Stimulated activated CD4-positive, alpha-beta T cell treated with anti-CD3 and anti-CD28 coated beads, Interleukin-12 subunit alpha, Interleukin-12 subunit beta, amount 100 ng/mL, for 24 hours (primary cell): ENCODE measurements at places on chromosomes 3 and 15.

DNA sequence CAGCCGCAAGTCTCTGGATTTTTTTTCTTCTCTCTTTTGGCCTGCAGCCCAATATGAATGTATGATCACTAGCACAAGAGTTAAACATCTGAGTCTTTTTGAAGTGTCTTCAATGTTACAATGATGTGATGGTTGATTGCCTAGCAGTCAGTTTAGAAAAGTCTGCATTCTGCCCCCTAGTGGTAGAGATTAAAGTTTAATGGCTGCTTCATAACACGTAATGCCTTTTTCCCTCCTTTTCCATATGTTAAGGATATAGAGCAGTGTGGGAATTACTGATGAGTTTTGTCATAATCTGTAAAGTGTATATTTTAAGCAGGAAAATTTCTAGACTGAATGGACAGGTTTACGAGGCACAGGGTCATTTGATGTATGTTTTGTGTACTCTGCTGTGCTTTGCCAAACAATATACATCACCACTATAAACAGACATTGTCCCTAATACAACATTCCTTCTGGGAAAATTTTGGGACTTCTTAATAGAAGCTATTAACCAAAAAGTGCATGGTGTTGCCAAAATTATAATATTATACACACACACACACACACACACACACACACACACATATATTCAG, 1038.5 kb upstream of the NR2F2 start:
- DNase-seq: no peak

DNA sequence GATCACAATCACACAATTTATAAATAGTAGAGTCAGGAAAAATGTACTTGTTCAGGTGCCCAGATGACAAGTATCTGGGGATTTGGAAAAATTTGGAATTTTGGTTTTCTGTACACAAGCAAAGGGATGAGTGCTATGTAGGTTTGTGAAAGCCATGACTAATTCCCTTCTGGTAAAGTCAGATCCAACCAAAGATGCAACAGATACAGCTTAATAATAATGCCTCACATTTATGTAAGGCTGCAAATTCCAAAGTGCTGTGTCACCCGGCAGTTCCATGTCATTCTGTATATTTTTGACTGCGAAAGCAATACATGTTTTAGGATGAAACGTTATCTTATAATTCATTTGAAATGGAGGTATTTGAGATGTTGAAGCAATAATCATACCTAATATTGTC, 102.7 kb upstream of the AGBL1 start:
- no peak for DNase-seq

DNA sequence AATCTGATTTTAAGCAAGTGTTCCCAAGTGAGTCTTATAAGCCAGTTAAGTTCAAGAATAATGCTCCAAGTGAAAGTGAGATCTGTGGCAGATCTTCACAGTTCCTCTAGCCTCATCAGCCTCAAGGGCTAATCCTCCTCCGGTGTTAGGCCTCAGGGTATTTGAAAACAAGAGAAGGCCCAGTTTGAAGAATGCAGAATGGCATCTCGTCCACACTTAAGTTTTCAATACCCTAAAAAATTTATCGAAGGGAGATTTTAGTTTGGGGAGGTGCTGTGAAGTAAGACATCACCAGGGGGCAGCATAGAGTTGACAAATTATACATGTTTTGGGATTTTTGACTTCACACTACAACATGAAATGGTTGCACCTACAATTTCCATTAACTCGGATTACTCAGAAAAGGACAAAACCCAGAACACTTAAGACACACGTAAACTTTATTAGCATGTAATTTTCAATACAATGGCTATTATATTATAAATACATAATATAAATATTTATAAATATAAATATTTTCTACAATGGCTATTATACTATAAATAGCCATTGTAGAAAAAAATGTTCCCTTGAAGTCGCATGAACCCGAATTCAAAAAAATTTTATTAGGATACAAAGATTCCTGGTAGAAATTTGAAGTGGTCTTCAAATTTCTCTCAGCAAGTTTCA, 2.3 kb upstream of the TMEM266 start:
- no peak for DNase-seq

GRCh38 chr15:39934397-39935071, 619 bp downstream of the EIF2AK4 start:
- no peak for DNase-seq

DNA sequence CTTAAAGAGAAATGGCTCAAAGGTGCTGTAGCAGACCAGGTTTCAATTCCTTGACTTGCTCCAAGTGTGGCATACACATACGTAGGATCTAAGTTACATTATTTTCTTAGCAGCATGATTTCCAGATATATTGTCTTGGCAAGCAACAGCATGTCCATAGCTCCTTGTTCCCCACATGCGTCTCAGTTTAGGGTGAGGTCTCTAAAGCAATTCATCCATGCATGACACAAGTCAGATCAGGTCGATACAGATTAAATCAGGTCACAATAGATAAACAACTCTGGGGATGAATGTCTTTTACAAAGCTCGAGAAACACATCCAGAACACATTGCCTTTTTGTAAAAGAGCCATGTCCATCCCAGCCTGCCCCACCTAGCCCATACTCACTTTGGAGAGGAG, 108.9 kb upstream of the ABHD17C start:
- no peak for DNase-seq

DNA sequence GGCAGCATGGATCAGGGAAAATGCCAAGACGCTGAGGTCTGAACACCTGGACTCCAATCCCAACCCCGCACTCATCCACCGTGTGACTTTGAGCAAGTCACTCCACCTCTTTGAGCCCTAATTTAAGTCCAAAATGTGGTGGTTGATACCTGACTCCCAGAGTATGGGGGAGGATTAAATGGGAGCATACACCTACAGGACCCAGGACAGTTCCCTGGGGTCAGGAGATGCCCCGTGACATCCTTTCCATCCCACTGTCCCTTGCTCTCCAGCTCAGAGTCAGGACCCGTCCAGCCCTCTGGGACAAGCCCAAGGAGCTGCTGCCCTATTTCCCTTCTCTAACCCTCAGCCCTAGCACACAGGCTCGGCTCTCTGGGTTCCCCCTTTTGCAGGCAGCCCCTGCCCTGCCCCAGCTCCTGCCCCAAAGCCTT, 276.4 kb downstream of the XXYLT1 start:
- no peak for DNase-seq

DNA sequence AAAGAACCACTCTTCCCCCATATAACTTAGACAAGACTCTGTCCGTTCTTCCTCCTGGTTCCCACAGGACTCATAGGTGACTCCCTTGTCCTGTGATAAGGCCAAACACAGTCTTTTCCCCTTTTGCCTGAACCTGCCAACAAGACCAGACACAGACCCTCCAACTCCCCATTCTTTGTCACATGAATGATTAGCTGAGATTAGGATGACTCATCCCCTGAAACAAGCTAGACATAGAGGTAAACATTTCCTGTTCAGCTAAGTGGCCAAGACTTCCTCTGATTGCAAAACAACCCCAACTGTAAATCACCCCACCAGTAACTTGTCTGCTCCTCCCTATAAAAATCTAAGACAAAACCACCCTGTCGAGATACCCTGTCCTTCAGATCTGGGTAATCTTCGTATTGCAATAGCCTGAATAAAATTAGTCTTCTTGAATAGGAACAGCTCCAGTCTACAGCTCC, 11.4 kb upstream of the HTR3E start:
- DNase-seq: no peak

- no peak for DNase-seq
Measured at GRCh38 chr3:16728770-16729745, 123.8 kb upstream of the DAZL start.

GRCh38 chr3:73453666-73454065, 171.1 kb downstream of the PDZRN3 start:
- no peak for DNase-seq
